ENCODE measurements at places on chromosomes 12 and 14.

DNA sequence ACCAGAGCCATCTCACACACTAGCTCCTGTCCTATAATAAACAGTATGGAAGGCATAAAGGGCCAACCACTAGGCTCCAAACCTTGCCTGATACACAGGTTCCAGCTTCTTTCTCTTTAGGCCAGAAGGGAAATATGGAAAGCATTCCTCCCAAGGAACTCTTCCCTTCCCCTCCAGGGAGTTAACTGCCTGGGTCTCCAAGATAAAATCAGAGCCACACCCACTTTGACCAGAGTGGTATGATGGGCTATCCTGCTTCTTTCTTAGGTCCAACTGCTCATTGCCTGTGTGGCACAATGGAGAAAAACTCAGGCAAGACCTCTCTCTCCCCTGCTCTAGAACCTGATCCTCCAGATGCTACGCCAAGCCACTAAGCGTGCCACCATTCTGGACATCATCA, 2.1 kb downstream of the TSSK4 start:
- no peak for DNase-seq

DNA sequence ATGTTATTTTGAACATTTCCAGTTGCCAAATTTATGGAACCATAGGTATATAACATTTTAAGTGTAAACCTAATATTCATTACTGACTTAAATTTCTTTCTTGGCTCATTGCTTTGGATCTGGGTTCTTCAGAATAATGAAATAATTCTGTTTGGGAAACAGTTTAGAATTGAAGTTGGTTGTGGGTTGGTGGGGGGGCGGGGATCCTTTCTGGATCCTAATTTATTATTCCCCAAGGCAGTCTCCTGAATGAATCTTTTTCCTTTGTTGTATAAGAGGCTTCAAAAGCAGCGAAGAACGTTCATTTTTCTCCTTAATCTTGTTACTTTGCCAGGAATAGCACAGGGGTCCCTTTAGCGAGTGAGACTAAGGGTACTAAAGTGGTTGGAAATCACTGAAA, 325.5 kb downstream of the FOXG1 start:
- no peak for DNase-seq

- DNase-seq, result no peak
Measured at GRCh38 chr12:31900271-31900670, 58.9 kb upstream of the RESF1 start.

DNA sequence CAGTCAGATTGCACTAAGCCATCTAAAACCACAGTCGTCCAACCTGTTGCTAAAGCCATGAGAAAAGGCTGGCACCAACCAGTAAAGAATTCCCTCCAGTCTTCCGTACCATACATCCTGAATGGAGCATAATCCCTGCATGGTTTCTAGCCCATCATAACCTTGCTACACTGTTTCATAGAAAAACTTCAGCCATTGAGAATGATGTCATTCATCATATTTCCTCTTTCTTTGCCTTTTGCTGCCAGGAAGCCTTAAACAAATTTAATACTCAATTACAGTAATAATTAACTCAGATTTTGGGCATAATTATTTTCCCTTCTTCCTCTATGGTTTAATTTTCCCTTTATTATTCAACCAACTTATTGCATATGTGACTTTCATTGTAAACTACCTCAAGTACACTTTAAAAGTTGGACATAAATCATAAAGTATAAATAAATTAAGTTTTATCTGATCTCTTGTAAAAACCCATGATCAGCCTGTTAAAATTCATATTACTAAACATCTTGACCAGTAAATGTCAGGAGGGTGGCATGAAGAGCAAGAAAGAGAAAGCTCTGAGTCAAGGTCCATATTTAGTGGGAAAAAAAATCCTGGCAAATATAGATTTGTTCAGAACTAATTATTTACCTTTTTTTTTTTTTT, 264.7 kb downstream of the ZFP36L1 start:
- DNase-seq, result no peak

DNA sequence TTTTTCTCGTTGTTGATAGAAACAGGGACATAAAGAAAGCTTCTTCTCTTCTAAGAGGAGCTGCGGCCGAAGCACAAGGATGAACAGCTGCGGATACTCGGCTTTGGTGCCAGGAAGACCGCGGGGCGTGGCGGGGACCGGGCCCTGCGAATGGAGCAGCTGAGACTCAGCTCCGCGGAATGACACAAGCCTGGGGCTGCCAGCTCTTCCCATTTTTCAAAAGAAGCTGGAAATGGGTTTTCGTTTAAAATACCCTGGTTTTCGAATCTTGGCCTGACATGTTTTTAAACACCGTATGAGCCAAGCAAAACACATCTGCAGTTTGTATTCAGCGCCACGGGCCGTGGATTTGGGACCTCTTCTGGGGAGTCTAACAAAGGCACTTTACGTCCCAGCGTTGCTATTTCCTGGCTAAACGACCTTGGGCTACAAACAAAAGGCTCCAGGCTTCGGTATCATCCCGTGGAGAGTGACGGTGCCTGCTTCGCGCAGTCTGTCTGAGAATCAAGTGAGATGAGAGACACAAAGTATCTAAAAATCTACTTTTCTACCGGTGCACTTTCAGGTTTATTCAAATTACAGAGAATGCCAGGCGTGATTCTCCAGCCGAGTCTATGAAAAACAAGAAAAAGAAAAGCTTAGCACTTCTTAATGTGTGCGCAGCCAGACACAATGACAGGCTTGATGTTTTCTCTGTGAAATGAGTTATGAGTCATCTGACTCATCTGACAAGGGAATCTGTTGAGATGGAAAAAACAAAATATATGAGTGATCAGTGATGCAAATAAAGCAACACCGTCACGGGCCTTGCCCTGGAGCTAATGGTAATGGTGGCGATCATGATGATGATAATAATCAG, 114.0 kb upstream of the TMEM132D start:
- no peak for DNase-seq

DNA sequence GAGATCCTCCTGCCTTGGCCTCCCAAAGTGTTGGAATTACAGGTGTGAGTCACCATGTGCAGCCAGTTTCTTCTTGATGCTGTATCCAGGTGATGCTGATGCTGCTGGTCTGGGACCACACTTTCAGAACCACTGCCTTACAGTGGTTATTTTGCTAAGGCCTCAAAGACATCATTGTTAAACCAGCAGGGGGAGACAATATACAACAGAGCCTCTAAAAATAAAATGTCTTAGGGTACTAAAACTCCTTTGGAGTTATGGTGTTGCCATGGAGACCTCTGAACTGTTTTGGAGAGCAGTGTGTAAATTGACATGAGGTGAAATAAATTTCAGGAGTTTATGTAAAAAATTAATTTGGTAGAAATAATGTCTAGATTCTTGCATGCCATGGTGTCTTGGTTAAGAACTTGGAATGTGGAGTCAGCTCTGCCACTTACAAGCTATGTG, 1.1 kb upstream of the ARG2 start:
- DNase-seq, result peak; percentile 87

- DNase-seq, result no peak
Measured at GRCh38 chr12:65300679-65301349, 22.3 kb downstream of the MSRB3 start.

GRCh38 chr12:108609537-108610335, 11.9 kb upstream of the TMEM119 start:
- DNase-seq, result no peak

DNA sequence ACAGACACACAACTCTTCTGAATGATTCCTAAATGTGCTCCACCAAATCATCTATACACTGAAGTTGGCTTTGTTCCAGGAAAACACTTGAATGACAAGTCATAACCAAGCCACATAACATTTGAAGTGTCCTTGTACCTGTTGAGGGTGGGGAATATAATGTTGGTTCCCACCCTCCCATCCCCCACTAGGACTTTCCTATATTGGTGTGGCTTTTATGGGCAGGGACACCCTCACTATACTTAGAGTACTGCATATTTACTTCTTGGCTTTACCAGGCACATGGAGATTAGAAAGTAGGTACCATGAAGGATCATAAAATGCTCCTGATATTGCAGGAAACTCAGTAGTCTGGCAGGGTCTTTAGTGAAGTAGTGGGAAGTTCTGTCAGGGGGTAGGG, 9.7 kb upstream of the BHLHE41 start:
- DNase-seq, result no peak

DNA sequence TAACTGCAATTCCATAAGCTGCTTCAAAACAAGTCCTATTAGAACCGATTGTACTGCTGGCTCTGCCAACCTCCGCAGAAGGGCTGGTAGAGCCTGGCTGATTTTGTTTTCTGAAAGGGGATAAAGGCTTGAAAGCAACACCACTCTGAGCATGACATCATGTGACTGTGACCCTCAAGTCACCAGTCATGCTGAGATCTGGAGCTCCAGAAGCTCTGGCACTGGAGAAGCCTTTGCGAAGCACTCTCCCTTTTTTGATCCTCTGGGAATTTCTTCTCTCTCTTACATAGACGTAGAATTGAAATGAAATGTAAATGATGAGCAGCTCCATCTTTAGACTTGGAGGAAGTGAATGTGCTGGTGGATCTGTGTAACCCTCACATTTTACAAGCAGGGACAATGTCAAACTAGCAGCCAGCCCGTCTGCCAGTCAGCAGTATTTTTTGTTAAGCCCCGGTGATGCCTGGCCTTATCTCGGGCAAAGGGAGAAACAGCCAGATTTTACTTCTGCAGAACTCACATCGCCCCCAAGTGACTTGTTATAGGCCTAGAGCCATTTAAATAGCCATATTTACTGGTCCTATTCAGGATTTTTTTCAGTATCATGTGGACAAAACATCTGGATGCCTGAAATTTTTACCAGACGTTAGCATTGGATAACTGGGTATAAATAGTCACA, 112.1 kb upstream of the NPAS3 start:
- DNase-seq, result no peak

DNA sequence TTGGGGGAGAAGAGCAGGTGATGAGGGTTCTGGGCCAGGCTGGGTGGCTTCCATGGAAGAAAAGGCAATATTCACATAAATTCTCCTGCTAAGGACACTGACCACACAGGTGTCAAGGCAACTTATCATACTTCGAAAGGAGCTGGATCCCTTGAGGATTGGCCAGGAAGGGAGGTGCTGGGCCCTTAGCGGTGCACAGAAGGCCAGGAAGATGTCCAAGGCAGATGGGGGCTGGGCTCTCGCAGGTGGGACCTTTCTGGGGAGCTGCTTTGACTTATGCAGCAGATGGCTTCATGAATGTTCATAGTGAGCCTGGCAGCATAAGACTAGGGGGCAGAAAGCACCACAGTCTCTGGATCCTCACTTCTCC, 3.9 kb downstream of the CD63 start:
- no peak for DNase-seq

- DNase-seq, result no peak
Measured at GRCh38 chr12:30691122-30691879, 4.4 kb downstream of the IPO8 start.

- no peak for DNase-seq
Measured at GRCh38 chr14:100611811-100612480, 24.7 kb upstream of the BEGAIN start.

GRCh38 chr12:50633955-50634354, 129.2 kb downstream of the DIP2B start:
- no peak for DNase-seq

DNA sequence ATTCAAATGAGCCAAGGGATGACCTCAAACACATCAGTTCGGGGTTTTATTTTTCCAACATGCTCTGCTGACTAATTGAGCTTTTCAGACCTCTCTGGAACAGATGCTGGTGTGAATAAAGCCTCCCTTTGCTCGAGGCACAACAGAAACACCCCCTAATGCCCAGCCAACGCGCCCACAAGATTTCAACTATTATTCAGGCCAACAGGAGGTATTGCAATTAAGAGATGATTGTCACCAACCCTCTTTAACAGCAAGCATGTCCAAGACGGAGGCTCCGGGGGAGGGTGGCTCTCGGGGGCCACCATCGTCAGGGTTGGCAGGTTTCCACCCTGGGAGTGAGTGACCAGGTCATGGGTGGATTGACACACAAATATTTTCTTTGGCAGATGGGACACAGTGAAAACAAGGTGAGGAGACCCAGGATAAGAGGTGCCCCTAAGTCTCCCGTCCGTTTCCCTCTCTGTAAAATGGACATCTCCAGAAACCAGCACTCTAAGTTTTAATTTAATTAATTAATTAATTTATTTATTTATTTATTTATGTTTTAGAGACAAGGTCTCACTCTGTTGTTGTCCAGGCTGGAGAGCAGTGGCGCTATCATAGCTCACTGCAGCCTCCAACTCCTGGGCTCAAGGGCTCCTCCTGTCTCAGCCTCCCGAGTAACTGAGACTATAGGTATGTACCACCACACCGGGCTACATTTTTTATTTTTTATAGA, 56.1 kb downstream of the MAP1LC3B2 start:
- no peak for DNase-seq

DNA sequence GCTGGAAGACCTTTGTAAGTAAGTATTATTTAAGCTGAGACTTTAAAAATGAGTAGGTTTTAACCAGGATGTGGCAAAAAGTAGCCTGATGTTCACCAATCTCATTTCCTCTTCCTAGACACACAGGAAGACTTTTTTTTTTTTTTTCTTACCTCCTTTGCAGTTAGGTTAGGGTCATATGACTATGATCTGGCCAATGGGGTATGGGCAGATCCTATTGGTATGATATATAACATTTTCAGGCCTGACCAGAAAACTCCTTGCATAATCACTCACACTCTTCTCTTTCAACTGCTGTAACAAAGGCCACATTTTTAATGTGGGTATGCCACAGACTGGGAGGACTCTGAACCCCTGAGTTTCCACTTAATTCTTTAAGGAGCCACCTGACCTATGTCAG, 2.7 kb upstream of the RPS6KA5 start:
- peak; percentile 87 for DNase-seq

- no peak for DNase-seq
Measured at GRCh38 chr12:71636704-71637115, 26.9 kb downstream of the ZFC3H1 start.

DNA sequence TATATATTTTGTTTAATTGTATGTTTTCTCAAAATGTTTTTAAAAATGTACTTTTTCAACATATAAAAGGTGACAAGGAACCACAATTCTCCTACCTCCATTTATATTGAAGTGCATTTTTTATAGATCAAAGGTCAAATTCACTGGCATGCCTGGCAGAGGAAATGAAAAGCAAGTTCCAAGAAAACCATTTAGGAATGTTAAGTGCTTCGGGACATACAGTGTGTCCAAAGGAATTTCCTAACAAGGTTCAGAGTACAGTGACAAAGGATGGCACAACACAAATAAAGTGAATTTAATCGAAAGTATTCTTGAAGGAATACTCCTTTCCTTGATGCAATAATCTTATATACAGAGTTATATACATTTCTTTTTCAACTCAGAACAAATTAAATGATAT, 242.3 kb downstream of the CCER1 start:
- no peak for DNase-seq

GRCh38 chr14:89444516-89445125, 27.6 kb upstream of the FOXN3 start:
- no peak for DNase-seq

GRCh38 chr12:30988086-30988485, 61.5 kb downstream of the TSPAN11 start:
- DNase-seq, result no peak
